Kidney (tissue), 22 donors: ENCODE measurements at places on chromosomes 2 and 18. TPM values are rescaled to one million over a fixed set of nuclear protein-coding genes. Genes with fewer than 3 reads are reported as not detected.
A peak's percentile ranks its signal among the peaks of the same experiment; 100 is the strongest.

DNA sequence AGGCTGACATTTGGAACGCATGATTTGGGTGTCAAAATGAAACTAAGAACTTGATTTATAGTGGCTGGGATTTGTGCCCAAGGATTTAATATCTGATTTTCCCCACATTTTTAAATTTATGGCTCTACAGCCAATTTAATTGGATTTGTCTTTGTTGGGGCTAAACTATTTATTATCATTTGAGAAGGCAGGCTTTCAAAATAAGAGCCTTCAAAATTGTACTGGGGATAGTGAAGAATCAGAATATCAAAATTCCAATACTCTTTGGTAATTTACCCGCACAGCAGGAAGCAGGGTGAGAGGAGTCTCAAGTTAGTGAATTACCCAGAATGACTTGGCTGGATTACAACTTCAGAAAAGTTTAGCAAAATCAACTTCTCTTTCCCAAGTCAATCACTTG, 278.1 kb downstream of the LRATD1 start:
- no peak for DNase-seq
- H3K4me1 ChIP-seq, result no peaks in the 10 kb centered on the region
- no peak overlapping the region for H3K4me3 ChIP-seq

- H3K4me1 ChIP-seq, result no peaks in the 10 kb centered on the region
- DNase-seq, result no peak
- H3K36me3 ChIP-seq, result no peaks in the 10 kb centered on the region
- no peak overlapping the region for H3K27ac ChIP-seq
- H3K4me3 ChIP-seq, result no peak overlapping the region
Measured at GRCh38 chr2:197042739-197043196, 116.3 kb upstream of the PGAP1 start.

TFCP2L1 gene
- 172 TPM for total RNA-seq

- no peaks in the 10 kb centered on the region for H3K36me3 ChIP-seq
- no peak overlapping the region for H3K27ac ChIP-seq
- no peak for DNase-seq
- H3K4me1 ChIP-seq, result no peaks in the 10 kb centered on the region
Measured at GRCh38 chr2:125870264-125870663, 785.7 kb upstream of the GYPC start.

DNA sequence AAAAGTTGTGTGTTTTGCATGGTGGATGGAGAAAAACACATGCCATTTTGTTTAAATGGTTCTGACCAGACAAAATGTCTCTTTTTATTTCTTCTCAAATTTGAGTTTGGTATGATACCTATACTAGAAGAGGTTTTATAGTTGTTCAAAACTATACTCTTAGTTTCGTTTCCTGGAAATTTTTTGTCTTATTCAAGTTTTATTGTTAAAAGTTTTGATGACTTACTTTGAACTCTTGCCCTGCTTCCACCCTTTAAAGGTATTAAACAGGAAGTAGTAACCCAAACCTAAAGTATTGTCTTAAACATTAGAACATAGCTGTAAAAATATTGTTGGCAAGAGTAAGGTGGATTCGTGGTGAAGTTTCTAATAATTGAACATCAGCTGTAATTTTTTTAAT, 98.2 kb downstream of the BABAM2 start:
- peaks cover 2% of the 10 kb centered on the region for H3K4me1 ChIP-seq
- DNase-seq, result no peak
- H3K27ac ChIP-seq, result no peak overlapping the region
- no peak overlapping the region for H3K4me3 ChIP-seq
- no peaks in the 10 kb centered on the region for H3K27me3 ChIP-seq
- H3K36me3 ChIP-seq, result no peaks in the 10 kb centered on the region

DNA sequence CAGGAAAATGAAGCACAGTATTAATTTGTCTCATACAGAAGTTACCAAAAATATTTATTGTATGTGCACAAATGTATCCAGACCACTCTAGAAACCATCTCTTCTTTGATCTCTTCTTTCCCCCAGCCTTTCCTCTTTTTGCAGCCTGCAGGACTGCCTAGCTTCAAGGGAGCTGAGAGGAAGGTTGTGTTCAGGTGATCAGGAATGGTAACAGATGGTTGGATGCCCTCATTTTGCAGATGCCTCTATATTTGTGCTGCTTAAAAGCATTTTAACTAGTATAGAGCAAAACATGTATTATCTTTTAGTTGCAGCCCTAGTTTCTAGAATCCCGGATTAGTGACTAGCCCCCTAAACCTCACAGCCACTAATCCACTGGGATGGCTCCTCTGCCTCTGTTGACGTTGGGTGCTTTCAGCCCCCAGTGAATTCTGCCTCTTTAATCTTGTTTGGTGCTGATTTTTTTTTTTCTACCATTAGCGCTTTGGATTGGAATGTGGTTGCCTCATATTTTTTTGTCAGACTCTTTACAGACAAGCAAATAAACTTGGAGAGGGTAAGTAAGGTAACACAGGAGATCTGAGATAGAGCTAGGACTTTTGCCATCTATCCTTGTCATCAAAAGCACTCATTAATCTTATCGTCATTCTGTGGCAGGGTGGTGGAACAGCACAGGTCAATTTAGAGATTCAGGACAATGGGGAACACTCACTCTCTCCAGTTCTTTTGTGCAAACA, 103.8 kb upstream of the NDUFV2 start:
- no peaks in the 10 kb centered on the region for H3K4me1 ChIP-seq
- no peaks in the 10 kb centered on the region for H3K36me3 ChIP-seq
- H3K27me3 ChIP-seq, result no peaks in the 10 kb centered on the region
- no peak for DNase-seq

DNA sequence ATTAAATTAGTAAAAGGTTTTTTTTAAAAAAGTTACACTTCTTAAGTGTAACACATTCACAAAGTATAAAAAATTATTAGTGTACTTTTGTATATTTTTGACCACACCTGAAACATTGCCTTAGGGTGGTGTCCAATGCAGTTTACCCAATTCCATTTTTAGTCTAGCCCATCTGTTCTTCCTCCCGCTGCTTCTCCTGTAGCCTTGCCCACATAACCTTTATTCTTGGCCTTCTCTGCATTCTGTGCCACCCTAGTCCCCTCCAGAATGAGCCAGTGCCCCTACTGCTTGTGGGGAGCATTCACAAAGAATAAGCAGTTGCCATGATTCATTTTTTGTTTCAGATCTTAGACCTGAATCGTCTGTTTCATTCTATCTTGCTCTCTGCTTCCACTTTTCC, 78.4 kb upstream of the MYT1L start:
- no peaks in the 10 kb centered on the region for H3K4me1 ChIP-seq
- H3K4me3 ChIP-seq, result no peak overlapping the region
- DNase-seq, result no peak
- no peaks in the 10 kb centered on the region for H3K36me3 ChIP-seq

DNA sequence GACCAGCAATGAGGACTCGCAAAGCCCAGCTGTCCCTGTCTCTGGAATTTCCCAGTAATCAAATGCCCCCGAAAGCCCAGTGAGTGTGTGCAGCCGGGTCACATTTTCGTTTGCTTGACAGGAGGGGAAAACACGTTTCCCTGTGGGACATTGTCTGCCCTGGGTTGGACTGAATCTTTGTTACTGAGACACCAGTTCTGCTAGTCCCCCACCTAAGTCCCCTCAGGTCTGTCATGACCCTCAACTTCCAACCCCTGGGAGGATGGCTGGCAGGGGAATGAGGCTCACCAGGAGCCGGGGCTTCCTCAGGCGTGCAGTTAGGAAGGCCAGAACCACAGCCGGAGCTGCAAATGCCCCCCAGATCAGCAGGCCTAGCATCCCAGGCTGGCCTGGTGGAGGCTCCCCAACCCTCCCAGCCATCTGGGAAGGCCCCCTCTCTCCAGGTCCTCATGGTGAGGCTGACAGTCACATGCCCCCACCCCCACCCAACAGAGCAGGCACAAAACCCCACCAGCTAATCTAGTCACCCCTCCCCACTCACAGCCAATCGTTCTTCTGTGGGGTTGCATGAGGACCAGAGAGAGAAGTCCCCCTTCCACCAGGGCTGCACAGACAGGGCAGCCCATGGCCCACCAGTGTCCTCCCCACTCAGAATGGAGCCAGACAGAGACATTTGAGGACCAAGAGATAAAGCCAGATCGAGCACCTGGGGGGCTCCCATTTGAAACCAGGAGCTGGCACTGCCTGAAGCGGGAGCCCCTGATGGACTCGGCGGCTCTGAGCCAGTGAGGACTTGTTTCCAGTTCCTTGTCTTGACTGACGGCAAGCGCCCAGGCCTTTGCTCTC, 33.6 kb downstream of the CYP26B1 start:
- no peak overlapping the region for H3K27ac ChIP-seq
- H3K4me3 ChIP-seq, result no peak overlapping the region
- H3K4me1 ChIP-seq, result no peaks in the 10 kb centered on the region
- H3K27me3 ChIP-seq, result no peaks in the 10 kb centered on the region

TOGARAM2 gene
- total RNA-seq, result 0.60 TPM

GRCh38 chr2:68768461-68768860, 33.9 kb downstream of the ARHGAP25 start:
- H3K36me3 ChIP-seq, result no peaks in the 10 kb centered on the region
- no peaks in the 10 kb centered on the region for H3K27me3 ChIP-seq
- H3K4me3 ChIP-seq, result no peak overlapping the region

- H3K4me1 ChIP-seq, result no peaks in the 10 kb centered on the region
- H3K27ac ChIP-seq, result no peak overlapping the region
- H3K36me3 ChIP-seq, result no peaks in the 10 kb centered on the region
Measured at GRCh38 chr2:64681479-64681967, 27.8 kb upstream of the SERTAD2 start.

DNA sequence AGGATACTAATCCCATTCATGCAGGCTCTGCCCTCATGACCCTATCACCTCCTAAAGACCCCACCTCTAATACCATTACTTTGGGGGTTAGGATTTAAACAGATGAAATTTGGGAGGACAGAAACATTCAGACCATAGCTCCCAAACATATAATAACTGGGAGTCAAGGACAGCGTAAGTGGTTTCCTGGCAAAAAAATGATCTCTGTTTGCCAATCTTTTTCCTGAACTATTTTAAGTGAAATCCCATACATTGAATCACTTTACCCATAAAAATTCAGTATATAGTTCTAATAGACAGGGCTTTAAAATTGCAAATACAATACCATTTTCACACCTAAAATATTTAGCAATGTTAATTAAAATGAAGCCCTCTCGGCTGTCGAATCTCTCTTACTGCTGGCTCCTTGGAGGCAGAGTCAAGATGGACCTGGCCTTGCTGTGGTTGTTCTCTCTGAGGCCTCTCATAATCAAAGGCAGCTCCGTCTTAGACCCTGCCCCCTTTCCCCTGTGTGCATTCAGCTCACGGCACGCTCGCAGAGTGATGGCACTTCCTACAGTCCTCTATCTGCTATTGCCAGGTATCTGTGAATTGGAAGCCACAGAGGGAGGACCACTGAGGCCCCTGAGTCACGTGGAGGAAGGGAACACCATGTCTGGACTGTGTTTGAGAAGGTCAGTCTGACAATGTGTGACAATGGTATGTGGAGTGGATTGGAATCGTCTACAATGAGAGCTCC, 132.3 kb downstream of the UXS1 start:
- no peaks in the 10 kb centered on the region for H3K36me3 ChIP-seq
- no peak overlapping the region for H3K27ac ChIP-seq
- no peak overlapping the region for H3K4me3 ChIP-seq
- H3K27me3 ChIP-seq, result no peaks in the 10 kb centered on the region
- no peak for DNase-seq
- H3K4me1 ChIP-seq, result peaks cover 8% of the 10 kb centered on the region

CENPA gene
- total RNA-seq, result 0.63 TPM

DNA sequence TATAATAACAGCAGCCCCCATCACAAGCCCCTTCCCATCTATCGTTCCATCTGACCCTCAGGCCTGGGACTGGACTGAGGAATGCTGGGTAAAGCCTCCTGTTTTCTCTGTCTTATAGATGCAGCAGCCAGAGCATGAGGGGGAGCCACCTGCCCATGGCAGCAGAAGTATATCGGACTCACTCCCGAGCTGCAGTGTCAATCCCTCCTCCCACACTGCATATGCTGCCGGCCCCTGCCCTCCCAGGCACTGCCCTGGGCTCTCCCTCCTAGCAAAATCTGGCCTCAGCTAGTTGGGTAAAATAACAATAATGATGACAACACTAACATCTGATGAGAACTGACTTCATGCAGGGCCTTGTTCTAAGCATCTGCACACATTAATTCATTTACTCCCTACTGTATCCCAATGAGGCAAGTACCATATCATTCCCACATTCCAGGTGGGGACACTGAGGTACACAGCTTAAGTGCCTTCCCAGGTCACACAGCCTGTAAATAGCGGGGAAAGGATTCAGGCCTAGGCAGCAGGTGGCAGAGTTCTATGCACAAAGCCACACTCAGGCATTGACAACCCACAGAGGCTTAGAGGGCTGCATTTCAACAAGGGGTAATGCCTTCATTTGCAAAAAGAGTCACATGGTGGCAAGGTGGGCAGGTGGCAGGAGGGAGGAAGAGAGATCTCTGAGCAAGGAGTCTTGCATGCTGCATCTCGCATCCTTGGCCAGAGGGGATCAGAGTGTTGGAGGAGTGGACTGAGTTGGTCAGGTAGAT, 190.0 kb downstream of the ZBTB7C start:
- no peak overlapping the region for H3K27ac ChIP-seq
- DNase-seq, result peak; percentile 43
- peaks cover 2% of the 10 kb centered on the region for H3K4me1 ChIP-seq
- H3K27me3 ChIP-seq, result no peaks in the 10 kb centered on the region
- no peaks in the 10 kb centered on the region for H3K36me3 ChIP-seq

- no peaks in the 10 kb centered on the region for H3K4me1 ChIP-seq
- no peak overlapping the region for H3K4me3 ChIP-seq
- no peaks in the 10 kb centered on the region for H3K27me3 ChIP-seq
- H3K27ac ChIP-seq, result no peak overlapping the region
- no peaks in the 10 kb centered on the region for H3K36me3 ChIP-seq
Measured at GRCh38 chr2:150120326-150120955, 367.0 kb downstream of the RND3 start.

DNA sequence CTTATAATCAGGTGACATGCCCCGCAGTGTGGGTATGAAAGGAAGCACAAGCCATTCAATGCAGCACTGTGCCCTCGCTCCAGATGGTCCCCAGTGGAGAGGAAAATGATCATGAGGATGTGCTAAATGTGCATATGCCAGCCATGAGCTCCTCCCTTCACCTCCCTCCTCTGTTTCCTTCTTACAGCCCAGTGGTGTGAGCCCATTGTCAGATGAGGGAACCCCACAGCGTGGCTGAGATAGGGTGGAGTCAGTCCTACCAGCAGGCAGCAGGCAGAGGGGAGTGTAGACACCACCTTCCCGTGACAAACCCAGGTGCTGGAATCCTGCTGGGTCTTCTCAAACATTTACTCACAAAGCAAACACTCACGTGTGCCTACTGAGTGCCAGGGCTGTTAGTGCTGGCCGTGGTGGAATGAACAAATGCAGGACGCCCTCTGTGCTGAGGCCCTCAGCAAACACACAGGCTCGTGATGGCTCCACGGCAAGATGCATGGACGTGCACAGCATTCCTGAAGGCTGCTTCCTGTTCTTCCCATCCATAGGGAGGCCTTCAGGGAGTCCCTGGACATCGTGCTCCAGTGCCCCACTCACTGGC, 181.7 kb upstream of the TPO start:
- no peaks in the 10 kb centered on the region for H3K27me3 ChIP-seq
- DNase-seq, result no peak
- H3K27ac ChIP-seq, result no peak overlapping the region
- no peaks in the 10 kb centered on the region for H3K36me3 ChIP-seq
- no peaks in the 10 kb centered on the region for H3K4me1 ChIP-seq

GRCh38 chr2:239212121-239212928, 188.5 kb downstream of the HDAC4 start:
- H3K27me3 ChIP-seq, result no peaks in the 10 kb centered on the region
- DNase-seq, result no peak
- H3K27ac ChIP-seq, result no peak overlapping the region
- peaks cover 2% of the 10 kb centered on the region for H3K4me1 ChIP-seq
- H3K4me3 ChIP-seq, result no peak overlapping the region
- no peaks in the 10 kb centered on the region for H3K36me3 ChIP-seq

MRO gene
- 2.9 TPM for total RNA-seq

GRCh38 chr2:40315683-40316082, 136.2 kb downstream of the SLC8A1 start:
- DNase-seq, result no peak
- no peak overlapping the region for H3K4me3 ChIP-seq
- H3K27me3 ChIP-seq, result no peaks in the 10 kb centered on the region
- no peak overlapping the region for H3K27ac ChIP-seq
